ENCODE measurements at places on chromosomes 5 and 9. TPM values are rescaled to one million over a fixed set of nuclear protein-coding genes. Genes with fewer than 3 reads are reported as not detected.

DNA sequence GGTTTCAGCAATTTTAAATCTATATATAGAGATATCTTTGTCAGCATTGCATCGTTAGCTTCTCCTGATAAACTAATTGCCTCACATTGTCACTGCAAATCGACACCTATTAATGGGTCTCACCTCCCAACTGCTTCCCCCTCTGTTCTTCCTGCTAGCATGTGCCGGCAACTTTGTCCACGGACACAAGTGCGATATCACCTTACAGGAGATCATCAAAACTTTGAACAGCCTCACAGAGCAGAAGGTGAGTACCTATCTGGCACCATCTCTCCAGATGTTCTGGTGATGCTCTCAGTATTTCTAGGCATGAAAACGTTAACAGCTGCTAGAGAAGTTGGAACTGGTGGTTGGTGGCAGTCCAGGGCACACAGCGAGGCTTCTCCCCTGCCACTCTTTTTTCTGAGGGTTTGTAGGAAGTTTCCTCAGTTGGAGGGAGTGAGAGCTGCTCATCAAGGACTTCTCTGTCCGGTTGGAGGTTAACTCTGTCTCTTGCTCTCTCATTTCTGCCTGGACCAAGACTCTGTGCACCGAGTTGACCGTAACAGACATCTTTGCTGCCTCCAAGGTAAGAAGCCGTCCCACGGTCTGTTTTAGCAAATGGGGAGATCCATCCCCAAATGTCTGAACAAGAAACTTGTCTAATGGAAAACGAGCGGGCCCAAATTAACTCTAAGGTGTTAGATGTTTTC is at the start of gene IL4:
Gene IL4, plus strand, starts transcription at position 51 of the 692 bp plus-strand sequence. Its CDS starts 62 bp downstream, at position 113.
- peaks cover 18% of the 10 kb centered on the region for H3K4me1 ChIP-seq
- no peaks in the 10 kb centered on the region for H3K27me3 ChIP-seq
- peak within 1 kb of the TSS; percentile 71 for H3K27ac ChIP-seq
- no peaks in the 10 kb centered on the region for H3K36me3 ChIP-seq

DNA sequence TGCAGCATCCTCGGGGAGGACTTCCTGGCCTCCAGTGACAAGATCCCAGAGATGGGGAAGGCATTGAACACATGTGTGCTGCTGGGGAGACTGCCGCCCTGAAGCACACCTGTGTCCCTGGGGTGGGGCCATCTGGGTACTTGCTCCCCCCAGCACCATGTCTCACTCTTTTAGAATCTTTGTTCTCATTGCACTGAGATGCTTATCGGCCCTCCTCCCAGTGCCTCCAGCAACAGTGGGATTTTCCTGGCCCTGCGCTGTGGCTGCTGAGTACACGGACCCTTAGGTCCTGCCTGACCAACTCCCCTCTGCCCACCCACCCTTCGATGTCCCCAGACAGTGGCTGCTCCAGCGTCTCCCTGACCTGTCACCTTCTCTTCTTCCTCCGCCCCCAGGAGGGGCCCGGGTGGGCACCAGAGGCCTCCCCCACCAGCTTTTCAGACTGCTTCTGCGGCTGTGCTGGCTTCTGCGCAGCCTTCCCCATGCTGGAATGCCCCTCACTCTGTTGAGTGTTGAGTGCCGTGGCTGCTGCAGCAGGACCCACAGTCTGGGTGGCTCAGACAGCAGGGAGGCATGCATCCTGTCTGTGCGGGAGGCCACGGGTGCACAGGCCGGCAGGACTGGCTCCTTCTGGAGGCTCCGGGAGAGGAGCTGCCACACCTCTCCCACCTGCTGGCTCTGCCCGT is 145.9 kb upstream of the IRX2 start:
- no peak overlapping the region for H3K27ac ChIP-seq
- no peak overlapping the region for H3K4me3 ChIP-seq
- DNase-seq: no peak
- H3K36me3 ChIP-seq: no peaks in the 10 kb centered on the region

SMIM33 gene
- total RNA-seq: not detected

INPP5E gene
- 13.0 TPM for total RNA-seq

Data from upper lobe of right lung (tissue), 1 donor.